Activated CD4-positive, alpha-beta T cell treated with anti-CD3 and anti-CD28 coated beads for 1 hour (primary cell): ENCODE measurements at places on chromosomes 4 and X.

GRCh38 chr4:107630185-107630705 lies 89.8 kb downstream of the PAPSS1 start:
- DNase-seq: no peak

- no peak for DNase-seq
These were observed 343.7 kb downstream of the MID1IP1 start for GRCh38 chrX:39144956-39145355.

GRCh38 chr4:37451656-37452055 lies 207.1 kb downstream of the NWD2 start:
- DNase-seq: no peak

DNA sequence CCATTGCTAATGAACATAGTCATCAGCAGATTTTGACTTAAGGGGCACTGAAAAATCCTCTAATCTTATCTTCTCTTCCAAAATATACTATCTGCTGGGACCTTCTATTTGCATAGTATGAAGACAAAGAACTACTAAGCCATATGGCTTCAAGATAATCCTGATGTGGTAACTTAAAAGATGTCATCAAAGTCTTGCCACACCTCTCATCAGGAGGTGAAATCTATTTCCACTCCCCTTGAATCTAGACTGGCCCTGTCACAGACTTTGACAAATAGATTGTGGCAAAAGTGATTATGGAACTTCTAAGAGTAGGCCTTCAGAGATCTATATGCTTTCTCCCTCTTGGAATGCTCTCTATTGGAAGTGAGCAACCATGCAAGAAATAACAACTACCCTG lies 27.3 kb upstream of the TET2 start:
- no peak for DNase-seq

DNA sequence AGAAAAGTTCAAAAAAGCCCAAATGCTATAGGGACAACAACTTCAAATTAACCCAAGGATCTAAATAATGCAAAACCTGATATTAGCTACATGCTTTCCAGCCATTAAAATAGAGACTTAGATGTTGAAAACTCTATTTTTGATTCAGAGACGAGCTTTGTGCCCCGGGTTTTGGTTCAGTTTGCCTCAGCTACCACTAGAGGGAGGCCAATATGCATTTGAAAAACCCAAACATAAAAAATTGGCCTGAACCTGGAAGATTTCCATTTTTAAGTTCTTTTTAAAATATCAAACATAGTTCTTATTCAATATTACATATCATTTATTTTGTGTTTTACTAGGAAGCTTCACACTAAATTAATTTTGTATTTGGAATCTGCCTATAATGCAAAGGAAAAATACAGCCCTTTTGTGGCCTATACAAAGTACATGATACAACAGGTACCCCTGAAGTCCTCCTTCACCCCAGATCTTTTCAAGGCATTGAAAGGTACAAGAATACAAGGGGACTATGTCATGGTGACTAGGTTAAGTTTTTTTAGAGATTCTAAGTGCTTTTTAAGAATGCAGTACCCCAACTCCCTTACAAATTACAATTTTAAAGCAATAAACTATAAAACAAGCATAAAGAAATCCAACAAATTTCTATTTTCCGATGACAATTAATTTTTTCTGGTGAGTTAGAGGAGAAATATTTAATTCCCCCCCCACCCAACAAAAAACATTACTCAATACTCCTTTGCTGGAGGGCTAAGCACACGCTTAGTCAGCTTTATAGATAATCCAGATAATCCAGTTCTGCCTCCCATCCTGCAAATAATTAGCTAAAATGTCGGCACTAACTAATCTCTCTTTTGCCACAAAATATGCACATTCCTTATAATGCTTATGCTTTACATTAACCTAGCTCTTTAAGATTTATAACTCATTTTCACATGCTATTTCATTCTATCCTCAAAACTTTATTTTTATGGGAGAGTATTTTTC lies 97.7 kb upstream of the PTPN13 start:
- no peak for DNase-seq

DNA sequence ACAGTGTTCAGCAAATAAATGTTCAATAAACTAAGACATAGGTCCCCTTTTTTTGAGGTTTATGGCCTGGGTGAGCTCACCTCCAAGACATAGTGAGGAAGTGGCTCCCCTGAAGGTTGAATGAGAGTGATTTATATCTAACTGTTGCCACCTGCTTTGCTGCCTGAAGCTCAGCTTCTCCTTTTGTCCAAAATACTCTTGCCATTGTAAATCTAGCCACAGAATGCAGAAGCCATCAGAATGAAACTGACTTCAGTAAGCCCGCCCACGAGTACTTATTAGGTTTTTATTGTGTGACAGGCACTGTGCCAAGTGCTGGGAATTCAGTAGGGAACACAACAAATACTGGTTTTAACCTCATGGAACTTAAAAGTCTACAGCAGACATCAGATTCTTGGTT lies 18.0 kb downstream of the SPINK2 start:
- DNase-seq: no peak

DNA sequence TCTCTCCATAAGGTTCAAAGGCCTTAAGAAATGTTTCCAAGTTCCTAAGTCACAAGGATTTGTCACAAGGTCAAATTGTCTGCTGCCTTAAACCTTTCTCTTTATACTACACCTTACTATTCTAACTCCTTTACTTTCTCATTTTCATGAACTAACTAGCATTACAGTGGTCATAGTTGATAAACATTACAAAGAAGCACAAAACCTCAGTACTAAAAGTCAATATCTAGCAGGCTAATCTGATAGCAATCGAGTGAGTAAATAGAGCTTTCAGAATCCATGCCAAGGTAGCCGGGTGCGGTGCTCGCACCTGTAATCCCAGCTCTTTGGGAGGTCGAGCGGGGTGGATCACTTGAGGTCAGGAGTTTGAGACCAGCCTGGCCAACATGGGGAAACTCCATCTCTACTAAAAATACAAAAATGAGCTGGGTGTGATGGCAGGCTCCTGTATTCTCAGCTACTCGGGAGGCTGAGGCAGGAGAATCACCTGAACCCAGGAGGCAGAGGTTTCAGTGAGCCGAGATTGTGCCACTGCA lies 510.0 kb downstream of the GBA3 start:
- DNase-seq: no peak

DNA sequence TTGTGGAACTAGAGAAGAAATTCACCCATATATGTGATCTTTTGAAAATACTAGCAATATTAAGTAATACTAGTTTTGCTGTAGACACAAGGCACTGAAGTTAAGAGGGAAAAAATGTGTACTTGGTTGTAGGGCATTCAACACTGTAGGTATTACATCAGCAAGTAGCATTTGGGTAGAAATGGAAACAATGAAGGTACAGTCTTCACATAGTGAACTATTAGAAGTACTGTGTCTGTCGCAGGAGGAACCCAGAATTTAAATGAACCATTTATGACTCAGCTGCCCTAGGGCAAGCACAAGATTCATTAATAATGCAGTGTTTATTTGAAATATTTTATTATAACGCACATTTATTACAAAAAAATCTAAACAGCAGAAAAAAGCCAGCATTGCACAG lies 572.7 kb upstream of the TENM3 start:
- DNase-seq: no peak

- DNase-seq: no peak
These were observed 7.8 kb downstream of the FBXW7 start for GRCh38 chr4:152528060-152528459.

- DNase-seq: no peak
These were observed 34.5 kb downstream of the SNX25 start for GRCh38 chr4:185243879-185244278.

DNA sequence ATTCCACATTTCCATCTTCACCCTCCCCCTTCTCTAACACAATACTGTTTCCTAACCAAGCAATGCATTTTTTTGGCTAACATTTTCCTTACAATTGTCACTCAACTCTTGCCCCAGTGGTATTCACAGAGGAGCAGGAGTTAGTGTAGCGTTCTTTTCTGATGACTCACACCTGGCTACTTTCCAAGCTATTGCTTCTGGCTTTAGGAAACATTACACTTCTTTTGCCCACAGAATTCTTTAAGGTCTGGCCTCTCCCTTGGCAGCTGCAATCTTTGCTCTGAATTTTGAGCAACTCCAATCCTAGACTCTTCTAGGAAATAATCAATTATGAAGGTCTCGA lies 27.5 kb upstream of the PDGFC start:
- DNase-seq: no peak

DNA sequence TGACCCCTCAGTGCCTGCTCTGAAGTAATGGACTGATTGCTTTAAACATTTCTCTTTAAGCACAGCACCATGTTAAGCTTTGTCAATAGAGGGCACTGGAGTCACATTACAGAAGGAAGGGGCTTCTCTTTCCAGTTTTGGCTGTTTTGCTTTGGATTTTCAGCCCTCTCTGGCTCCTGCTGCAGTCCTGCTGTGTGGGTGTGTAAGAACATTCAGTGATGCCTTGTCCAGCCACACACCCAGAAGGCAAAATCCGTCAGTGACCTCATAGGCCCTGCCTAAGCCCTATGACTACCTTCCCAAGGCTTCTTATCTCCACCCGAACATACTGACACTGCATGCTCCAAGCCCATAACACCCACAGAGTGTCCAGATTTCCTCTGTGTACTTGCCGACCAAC lies 215.3 kb upstream of the CTSO start:
- no peak for DNase-seq

DNA sequence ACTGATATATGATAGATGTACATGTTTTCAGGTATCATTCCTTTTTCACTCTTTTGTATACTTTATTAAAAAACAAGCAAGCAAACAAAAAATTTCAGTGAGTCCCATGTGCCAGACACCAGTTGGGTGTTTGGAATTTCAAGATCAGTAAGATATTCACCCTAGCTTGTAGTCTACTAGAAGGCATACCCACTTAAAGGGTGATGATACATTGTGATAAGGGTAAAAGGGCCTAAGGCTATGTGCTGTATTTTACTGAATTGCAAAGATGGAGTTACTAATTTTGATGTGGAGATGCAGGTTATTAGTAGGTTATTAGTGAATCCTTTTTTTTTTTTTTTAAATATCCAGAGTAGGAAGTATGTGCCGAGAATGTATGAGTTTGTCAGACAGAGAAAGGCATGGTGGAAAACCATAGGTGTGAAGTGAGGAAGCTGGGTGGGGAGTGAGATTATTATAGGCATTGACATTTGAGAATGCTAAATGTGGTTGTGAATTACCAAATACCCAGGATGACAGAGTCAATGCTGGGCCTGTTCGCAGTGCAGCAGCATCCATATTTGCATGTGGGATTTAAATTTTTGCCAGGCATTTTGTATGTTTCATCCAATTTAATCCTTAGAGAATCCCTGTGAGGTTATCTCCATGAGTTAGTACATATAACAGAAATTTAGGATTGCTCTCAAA lies 10.1 kb downstream of the STIM2 start:
- DNase-seq: no peak

DNA sequence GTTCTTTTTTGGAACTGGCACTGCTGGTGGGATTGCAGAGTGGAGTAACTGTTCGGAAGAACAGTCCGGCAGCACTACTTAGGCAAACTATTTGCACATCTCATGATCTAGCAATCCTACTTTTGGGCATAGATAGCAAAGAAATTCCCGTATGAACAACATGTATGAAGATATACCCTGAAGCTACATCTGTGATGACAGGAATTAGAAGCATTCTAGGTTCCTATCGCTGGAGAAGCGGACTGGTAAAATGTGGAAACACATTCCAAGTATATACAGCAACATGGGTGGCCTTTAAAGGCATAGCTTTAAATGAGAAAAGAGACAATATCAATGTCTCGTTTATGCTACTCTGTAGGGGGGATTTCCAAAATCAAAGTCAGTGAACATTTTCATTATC lies 3.1 kb downstream of the DCAF16 start:
- no peak for DNase-seq

GRCh38 chrX:56798339-56798711 lies 69.3 kb downstream of the NBDY start:
- no peak for DNase-seq

DNA sequence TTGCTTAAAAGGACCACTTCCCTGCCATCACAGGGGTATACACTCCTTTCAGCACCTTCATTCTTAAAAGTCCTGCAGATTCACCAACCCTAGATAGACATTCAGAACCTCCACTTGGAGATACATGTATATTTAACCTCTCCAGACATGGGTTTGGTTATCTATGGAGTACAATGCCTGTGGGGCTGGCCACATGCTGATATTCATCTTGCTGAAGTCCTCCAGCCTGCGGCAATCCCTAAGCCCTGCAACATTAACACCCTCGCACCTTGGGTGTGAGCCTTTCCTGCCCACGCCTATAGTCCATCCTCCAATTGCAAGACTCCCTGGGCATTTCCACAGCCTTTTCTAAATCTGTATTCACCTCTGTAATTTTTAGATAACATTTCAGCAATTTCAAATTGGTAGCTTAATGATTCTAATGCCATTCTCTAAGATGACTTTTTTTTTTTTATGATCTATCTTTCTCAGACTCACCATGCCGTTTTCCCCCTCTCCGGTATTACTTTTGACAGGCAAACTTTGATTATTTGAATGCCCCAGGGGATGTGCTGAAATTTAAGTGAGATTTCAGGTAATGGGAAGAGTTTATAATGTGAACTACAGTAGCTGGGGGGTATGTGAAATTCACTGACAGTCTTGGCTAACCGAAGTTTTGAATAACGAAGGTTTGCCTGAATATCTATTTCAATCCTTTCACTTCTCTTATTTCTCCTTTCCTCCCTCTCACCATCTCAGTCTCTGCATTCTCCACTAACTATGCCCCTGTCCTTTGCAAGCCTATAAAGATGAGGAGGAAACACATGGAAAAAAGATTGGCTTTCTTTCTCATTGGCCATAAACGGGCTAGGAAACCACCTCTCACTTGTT lies 24.1 kb downstream of the CCDC149 start:
- no peak for DNase-seq
